ENCODE measurements at places on chromosomes 12 and 14.

- DNase-seq = no peak
These were observed 16.5 kb downstream of the KLHL28 start for GRCh38 chr14:44945264-44945663.

DNA sequence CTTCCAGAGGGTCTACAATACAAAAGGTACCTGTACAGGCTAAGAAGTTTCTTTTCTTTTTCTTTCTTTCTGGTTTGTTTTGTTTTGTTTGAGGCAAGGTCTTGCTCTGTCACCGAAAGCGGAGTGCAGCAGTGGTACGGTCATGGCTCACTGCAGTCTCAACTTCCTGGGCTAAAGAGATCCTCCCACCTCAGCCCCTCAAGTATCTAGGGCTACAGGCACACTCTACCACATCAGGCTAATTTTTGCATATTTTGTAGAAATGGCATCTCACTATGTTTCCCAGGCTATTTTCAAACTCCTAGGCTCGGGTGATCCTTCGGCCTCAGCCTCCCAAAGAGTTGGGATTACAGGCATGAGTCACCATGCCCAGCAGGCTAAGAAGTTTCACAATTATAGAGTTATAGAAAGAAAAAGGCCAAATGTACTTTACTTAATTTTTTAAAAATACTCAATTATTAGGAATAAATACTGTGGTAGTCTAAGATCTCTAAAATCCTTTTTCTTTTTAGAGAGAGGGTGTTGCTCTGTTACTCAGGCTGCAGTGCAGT lies 3.0 kb upstream of the PIGH start:
- no peak for DNase-seq

GRCh38 chr14:37584211-37585100 lies 10.6 kb downstream of the FOXA1 start:
- no peak for DNase-seq

GRCh38 chr12:20696181-20696905 lies 1.2 kb downstream of the SLCO1C1 start:
- no peak for DNase-seq

DNA sequence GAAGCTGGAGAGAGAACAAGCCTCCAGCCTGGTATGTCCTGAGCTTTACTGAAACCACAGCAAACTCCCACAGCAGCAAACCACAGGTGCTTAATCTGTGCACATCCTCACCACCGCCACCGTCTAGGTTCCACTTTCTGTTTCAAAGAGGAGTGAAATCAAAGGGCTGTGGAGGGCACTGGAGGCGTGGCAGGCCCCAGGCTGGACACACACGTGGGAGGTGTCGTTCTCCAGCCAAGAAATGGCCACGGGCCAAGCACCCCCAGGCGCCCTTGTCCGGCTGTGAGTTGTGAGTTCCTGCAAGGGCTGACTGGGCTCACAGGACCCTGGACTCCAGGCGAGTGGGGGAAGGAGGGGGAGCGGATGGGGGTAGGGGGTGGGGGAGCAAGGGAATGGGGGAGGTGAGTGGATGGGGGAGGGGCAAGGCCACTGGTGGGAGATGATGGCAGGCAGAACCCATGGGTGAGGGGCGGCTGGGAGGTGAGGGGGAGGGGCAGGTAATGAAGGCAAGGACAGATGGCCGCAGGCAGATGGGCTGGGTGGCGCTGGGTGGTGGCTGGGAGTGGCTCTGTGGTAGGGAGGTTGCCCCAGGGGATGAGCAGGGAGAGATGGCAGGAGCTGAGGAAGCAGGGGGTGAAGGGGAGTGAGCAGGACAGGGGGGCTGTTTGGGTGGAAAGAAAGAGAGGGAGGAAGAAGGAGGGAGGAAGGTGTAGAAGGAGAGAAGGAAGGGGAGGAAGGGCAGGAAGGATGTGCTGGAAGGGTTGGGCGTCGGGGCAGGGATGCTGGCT lies 86.7 kb downstream of the NCOR2 start:
- no peak for DNase-seq

DNA sequence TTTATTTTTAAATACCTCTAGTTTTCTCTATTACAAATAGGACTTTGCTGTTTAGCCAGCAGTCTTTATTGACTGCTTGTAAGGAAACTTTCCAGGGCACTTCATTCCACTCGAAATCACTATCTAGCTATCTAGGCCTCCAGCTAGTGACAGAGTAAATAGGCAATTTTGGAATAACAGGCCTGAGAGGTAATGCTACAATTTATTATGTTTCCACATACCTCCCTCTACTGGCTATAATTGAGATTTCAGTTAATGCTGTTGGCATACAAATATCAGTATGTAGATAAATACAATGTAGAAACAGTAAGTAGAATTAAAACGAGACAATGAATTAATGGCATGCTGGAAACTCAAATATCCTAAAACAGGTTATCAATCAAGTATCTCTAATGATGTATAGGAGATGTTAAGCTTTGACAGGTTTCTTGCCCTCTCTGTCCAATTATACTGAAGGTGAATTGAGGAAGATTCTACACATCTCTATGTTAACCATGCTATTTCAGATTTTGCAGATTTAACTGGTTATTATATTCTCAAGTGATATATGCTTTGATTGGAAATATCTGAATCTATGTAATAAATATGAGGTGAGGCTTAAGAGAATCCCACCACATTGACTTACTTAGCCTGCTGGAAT lies 7.2 kb downstream of the DTD2 start:
- DNase-seq = no peak

DNA sequence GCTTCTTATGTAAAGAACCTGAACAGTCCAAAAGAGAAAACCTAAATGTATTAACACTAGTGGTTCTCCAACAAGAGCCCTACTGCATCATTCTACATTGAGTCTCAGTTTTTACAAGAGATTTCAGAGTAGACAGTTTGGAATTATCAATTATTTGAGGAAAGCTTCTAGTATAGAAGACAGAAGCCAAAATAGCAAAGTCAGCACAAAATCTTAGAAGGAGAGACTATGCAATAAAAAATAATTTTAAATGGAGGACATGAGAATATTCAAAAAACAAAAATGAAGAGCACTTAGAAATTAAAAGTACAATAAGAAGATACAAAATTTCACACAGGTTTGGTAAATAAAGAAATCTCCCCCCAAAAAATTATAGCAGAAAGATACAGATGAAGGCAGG lies 406.3 kb upstream of the USP15 start:
- no peak for DNase-seq

DNA sequence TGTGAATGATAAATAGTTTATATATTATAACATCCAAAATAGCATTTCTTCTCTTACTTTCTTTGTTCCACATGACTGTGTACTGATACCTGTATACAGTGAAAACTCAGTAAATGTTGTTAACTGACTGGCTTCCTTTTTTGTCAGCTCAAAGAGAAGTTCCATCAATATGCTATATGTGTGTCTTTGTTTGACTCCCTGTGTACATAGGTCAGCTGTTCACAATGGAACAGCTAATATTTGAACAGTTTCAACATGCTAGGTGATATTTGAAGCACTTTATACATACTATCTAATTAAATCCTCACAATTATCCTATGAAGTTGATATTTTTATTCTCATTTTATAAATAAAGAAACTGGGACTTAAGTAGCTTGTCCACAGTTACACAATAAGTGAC lies 15.3 kb upstream of the KICS2 start:
- DNase-seq = no peak

DNA sequence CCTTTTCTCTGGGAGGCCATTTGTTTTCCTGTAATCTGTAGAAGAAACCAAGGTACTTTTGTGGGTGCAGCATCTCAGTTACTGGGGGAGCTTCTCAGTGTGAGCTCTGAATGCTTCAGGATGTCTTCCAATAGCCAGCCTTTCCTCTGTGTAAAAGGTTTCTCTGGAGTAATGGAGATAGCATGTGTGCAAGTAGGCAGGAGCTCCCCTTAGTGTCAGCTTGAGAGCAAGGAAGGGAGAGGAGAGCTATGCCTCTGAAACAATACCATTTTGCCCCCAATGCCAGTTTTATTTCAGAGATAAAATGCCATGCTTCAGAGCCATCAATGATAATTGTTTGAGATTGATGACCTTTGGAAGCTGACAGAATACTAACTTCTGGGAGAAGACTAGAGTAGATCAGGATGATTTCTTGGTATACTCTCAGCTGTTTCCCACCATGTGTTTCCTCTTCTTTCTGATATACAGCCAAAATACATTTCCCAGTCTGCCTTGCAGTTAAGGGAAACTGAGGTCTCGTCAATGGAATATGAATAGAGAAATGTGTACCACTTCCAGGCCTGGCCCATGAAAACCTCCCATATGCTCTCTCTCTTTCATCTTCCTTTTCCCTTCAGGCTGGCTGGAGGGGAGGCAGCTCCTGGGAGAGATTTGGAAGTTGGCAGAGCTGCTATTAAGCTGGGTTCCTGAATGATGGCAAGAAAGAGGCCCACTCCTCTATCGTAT lies 125.7 kb downstream of the CRADD start:
- DNase-seq = no peak

DNA sequence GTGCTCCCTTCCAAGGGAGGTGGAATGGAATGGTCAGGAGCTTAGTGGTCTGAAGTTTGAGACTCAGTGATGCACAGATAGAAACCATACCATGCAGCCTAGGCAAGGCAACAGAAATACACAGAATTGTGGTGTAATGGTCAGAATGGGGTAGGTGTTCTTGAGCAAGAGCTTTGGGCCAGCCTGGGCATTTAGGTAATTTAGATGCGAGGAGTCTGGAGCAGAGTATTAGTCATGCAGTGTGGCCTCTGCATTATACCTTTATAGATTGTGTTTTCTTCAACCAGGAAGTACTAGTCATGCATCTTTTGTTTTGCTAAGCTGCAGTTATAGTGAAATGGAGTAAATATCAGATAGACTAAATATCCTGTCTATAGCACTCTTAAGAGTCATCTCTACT lies 118.3 kb downstream of the DAAM1 start:
- DNase-seq = no peak

DNA sequence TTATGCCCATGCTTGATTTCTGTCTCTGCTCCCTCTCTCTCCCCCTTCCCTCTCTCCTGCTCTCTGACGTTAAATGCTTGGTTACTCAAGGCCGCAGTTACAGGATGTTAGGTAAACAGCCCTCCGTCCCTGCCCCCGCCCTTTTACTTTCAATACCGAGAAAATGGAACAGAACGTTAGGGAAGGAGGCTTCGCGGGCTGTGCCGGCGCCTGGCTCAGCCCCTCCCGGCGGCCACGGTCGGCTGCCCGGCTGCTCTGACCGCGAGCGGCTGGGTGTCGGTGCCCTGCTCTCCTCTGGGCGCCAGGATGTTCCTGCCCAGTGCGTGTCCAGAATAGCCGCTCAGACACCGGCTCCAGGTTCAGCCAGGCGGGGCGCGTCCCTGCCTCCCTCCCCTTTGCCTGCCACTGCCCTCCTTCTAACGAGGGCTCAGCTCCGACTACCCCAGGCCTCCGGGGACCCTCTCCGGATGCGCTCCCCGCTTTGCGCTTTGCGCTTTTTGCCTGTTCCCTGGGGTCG lies 166.1 kb downstream of the ADCK1 start:
- DNase-seq = no peak

GRCh38 chr12:49535921-49536525 lies 2.8 kb upstream of the KCNH3 start:
- no peak for DNase-seq

- DNase-seq = no peak
These were observed 504.3 kb downstream of the SLC16A7 start for GRCh38 chr12:60100160-60100559.

GRCh38 chr12:94753036-94753679 lies 102.8 kb upstream of the TMCC3 start:
- DNase-seq = no peak

- no peak for DNase-seq
These were observed 95.5 kb upstream of the PDE3A start for GRCh38 chr12:20272801-20273200.

DNA sequence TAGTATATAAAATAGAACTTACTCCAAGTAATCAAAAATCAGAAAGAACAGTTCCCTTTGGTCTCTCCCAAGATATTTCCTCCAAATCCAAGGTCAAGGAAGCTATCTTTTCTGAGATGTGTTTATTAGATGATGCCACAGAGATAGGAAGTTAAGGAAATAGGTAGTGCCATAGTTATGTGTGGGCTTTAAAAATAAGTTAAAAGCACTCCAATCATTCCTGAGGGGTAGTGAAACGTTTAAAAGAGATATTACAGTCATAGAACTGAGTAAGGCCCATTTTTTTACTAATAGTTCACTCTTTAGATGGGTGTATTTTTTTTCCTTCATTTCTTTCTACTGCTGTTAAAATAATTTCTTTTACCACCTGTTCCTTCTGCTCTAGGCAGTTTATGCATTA lies 1630.9 kb upstream of the SEL1L start:
- no peak for DNase-seq

DNA sequence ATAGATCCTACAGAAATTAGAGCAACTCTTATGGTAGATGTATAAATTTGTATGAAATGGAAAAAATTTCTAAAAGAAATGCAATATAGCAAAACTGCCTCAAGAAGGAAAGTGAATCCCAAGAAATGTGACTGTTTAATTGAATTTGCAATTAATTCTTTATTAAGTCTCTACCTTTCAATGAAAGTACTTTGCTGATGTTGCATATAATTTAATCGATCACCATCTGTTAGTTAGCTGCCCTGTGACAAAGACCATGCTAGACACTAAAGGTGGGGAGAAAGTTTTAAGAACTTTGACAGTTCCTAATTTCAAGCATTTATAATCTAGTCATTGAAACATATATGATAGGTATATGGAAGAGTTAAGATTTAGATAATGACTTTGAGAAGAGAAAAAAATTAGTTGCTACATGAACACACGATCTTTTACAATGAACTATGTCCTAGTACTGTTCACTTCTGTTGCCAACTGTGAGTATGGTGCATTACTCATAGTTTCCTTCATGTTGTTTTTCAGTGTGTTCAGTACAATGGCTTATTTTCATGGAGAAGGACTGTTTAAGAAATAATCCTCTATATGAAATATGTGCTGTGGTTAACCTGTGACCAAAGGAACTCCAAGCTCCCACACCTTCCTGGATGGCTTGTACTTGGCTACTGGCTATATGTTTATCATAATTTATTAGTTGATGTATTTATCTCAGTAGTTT lies 128.4 kb downstream of the METTL25 start:
- DNase-seq = no peak

GRCh38 chr12:65306366-65307168 lies 28.1 kb downstream of the MSRB3 start:
- DNase-seq = no peak

DNA sequence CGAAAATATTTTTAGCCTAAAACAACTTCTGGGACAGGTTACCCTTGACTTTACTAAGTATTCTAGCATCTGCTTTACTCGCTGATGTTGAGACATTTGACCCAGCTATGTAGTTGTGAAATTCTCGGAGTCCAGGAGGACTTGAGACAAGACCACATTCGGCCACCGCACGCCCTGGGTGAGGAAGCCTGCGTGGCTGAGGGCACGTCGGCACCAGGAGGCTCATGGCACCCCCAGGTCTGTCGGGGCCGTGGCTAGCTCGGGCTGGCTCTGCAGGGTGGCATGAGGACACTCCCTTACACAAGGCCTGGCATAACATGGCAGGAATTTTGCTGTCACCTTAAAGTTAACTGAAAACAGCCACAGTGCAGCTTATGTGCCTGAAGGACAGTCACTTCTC lies 58.1 kb upstream of the MMP17 start:
- no peak for DNase-seq

- DNase-seq = no peak
These were observed 87.6 kb upstream of the HIF1A start for GRCh38 chr14:61607570-61608244.

- DNase-seq = no peak
These were observed 75.1 kb downstream of the NOC4L start for GRCh38 chr12:132219323-132219722.
